GM04504 (cell line): ENCODE measurements at places on chromosomes 11 and 22.

GRCh38 chr11:13884158-13884799, 78.2 kb upstream of the SPON1 start:
- no peak for DNase-seq

GRCh38 chr22:21026783-21027692, 5.3 kb downstream of the SLC7A4 start:
- DNase-seq = peak; percentile 40

GRCh38 chr11:86663761-86664160, 8.7 kb downstream of the ME3 start:
- DNase-seq = no peak

DNA sequence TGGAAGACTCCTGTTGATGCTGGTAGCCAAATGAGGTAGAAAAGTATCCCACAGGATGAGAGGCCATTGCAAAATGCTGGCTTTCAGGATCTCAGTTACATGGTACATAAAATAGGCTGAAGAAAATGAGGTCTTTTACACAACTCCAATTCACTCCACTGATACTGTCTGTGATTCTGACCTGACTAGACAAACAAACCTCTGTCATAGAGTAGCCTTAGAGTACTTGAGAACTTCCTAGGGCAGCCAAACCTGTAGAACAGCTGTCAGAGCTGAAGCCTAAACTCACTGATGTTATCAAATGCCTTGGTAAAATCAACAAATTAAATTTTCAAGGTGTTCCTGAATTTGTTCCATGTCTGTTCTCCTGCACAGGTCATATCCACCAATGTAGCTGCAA, 26.2 kb upstream of the POGLUT3 start:
- no peak for DNase-seq

- no peak for DNase-seq
Measured at GRCh38 chr11:109426442-109427240, 4.7 kb downstream of the C11orf87 start.
